ENCODE measurements at places on chromosomes 12 and 14. TPM values are rescaled to one million over a fixed set of nuclear protein-coding genes. Genes with fewer than 3 reads are reported as not detected.

- no peak for DNase-seq
These were observed 44.0 kb downstream of the ARMH4 start for GRCh38 chr14:58107947-58108552.

DNA sequence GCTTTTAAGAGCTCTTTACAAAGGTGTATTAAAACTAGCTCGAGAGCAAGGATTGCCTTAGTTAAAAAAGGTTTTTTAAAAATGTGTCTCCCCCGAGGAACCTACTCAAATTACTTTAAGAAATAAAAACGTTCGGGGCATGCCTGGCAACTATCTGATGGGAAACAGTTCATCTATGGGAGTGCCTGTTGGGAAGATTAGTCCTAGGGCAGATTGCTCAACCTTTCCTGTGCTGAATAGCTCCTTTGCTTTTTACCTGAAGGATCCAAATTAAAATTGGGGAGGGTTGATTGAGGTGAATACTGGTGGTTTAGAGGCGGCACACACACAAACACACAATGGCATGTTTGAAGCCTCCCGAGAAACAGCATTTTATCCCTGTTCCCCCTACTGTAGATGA lies 541.4 kb upstream of the ATP2B1 start:
- no peak for DNase-seq

DNA sequence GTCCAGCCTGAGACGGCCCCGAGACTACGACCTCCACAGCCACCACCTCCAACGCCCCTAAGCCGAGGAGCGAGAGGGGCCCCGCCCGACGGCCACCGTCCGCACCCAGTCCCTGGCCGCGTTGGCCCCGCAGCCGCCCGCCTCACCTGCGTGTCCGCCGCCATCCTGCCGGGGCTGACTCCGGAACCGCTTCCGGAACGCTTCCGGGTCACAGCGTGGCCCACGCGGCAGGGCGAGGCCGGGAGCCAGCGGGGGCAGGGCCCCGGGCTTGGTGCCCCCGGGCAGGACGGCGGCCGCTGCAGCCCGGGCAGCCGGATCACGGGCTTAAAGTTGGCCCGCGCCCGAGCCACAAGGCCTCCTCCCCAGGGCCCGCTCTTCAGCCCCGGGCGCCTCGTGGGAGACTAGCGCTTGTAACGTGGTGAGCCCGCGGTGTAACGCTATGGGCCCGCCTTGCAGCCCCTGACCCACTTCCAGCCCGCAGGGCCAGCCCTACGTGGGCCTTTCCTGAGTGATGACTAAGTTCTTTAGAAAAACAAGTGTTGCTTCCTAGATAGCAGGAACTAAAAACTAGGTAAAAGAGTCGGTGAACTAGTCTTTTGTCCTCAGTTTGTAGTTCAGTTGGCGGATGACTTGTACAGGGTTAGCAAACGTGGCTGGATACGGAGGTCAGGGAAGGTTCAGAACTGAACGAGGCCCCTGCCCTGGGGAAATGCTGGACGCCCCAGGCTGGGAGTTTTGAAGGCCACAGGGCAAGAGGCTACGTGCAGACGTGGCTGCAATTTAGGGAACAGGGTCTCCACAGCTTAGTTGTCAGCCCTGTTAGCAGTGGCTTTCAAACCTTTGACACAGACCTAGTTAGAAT lies at the start of gene GCN1:
Gene GCN1, minus strand, starts transcription at position 182 of the 862 bp plus-strand sequence. Its CDS starts 18 bp downstream, at position 164.
- DNase-seq: peak; percentile 94

DNA sequence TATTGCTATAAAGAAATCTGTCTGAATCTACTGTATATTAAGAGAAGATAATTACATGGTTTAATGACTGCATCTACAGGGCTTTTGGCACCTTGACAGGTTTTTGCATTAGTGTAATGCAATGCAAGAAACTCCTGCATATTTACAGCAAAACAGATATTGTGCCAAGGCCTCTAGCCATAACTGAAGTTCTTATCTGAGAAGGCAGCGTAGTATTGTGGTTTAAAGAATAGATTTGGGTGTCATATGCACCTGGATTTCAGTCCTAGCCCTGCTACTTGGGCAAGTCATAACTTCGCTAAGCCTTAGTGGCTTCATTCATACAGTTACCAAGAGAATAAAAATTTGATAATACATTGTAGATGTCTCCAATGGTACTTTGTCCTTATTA lies 350.1 kb downstream of the CCDC91 start:
- no peak for DNase-seq

DNA sequence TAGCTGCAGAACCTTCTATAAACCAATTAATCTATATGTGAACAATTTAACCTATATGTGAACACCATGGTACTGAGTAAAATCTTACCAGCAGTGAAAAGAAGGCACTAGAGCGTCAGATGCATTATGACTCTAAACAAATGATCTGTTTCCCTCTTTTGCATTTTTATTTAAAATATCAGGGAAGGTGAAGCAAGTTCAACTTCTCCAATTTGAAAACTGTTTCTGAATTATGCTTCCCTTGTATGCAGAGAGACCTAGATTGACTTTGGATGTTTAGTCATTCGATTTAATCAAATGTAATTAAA lies 80.9 kb downstream of the DAD1 start:
- DNase-seq: no peak

DNA sequence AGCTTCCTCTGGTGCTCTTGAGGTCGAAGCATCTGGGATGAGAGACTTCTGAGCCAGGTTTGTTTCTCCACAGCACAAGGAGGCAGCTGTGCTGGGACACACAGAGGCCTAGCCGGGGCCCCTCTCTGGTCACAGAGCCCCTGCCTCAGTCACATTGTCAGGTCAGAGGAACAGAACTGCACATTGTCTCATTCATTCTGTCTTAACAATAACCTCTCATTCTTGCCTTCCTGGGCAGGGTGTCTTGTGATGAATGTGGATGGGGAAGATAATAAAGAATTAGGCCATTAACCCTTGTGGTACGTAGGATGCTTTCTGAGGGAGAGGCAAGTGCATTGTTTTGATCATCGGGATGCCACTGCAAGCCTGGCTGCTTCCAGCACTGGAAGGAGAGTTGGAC lies 29.8 kb downstream of the FNTB start:
- no peak for DNase-seq

GRCh38 chr14:68652433-68652690 lies 140.5 kb downstream of the ZFP36L1 start:
- no peak for DNase-seq

DNA sequence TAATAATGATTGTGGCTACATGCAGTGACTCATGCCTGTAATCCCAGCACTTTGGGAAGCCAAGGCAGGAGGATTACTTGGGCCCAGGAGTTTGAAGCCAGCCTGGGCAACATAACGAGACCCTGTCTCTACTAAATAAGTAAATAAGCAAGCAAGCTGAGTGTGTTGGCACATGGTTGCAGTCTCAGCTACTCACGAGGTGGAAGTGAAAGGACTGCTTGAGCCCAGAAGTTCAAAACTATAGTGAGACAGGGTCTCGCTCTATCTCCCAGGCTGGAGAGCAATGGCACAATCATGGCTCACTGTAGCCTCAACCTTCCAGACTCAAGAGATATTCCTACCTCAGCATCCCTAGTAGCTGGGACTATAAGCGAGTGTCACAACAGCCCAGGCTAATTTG lies 64.7 kb downstream of the RPS6KA5 start:
- DNase-seq: no peak

DNA sequence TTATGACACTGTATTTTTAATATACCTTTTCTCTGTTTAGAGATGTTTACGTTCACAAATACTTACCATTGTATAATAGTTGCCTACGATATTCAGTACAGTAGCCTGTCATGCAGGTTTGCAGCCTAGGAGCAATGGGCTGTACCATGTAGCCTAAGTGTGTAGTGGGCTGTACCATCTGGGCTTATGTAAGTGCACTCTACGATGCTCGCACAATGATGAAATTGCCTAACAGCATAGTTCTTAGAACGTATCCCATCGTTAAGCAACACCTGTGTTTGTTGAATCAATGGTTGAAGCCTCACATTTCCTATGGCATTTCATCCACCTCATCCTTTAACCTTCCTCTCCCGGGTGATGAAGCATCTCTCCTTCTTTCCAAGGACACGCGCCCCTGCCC lies 12.5 kb upstream of the EML1 start:
- DNase-seq: no peak

DNA sequence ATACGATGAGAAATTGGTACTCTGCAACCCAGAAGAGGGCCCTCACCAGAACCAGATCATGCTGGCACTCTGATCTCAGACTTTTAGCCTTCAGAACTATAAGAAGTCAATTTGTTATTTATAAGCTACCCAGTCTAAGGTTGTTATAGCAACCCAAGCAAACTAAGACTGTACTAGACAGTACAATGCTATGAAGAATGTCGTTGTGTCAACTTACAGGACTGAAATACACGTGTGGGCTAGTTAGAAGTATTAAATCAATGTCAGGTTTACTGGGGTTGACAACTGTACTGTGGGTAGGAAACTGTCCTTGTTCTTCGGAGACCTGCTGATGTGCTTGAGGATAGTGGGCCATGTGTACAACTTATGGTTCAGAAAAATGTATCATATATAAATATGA lies 19.7 kb downstream of the DUSP16 start:
- DNase-seq: no peak

DNA sequence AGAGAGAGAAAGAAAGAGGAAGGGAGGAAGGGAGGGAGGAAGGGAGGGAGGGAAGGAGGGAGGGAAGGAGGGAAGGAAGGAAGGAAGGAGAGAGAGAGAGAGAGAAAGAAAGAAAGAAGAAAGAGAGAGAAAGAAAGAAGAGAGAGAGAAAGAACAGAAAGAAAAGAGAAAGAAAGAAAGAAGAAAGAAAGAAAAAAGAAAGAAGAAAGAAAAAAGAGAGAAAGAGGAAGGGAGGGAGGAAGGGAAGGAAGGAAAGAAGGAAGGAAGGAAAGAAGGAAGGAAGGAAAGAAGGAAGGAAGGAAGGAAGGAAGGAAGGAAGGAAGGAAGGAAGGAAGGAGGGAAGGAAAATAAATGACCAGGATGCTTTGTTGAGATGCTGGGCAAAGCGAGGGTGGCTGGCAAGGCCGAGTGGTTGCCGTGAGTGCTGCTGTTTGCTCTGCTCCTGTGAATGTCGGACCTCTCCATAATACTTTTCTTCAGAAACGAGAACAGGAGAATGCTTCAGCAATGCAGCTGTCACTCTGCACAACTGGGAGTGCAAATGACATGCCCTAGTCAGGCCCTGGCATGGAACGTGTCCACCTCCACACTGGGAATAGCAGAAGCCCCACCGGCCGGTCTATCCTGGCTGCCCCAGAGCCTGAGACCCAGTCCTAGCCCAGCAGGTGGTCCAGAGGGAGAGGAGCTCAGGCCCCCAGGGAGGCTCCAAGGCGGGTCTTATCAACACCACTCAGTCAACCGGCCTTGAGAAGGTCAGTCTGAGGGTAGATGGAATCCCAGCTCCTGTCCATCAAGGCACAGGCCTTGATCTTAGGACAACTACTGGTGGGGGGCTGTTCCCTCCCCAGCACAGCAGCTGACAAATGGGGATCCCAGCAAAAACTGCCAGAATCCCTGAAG lies 25.1 kb upstream of the EIF5 start:
- DNase-seq: no peak

Gene MYO1H
- 0.64 TPM for total RNA-seq

Gene KRT82
- total RNA-seq: not detected

Gene PIWIL1
- total RNA-seq: not detected

Gene HOXC12
- total RNA-seq: not detected

Gene BTBD6
- 51.3 TPM for total RNA-seq

Gene CD9
- 445 TPM for total RNA-seq

All from upper lobe of right lung (tissue), 1 donor.